ENCODE measurements at places on chromosomes 1 and 21. TPM values are rescaled to one million over a fixed set of nuclear protein-coding genes. Genes with fewer than 3 reads are reported as not detected.

GRCh38 chr1:82221721-82222120 is 421.0 kb downstream of the ADGRL2 start:
- no peak for DNase-seq

DNA sequence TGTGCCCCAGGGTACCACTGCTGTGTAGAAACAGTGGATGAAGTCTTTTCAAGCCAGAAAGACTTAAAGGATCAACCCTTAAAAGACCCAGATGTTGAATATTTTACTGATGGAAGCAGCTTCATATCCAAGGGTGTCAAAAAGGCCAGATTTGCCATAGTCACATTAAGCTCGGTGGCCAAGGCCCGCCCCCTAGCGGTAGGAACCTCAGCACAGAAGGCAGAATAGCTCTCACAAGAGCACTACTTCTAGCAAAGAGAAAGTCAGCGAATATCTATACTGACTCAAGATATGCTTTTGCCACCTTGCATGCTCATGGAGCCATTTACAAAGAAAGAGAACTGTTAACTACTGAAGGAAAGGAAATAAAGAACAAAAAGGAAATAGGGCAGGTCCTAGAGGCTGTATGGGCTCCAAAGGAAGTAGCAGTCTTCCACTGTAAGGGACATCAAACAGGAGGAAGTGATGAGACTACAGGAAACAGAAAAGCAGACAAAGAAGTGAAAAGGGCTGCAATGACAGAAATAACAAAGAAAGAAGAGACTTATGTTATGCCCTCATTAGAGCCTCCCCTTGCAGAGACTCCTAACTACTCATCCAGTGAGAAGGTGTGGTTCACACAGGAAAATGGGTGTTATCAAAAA is 90.5 kb downstream of the LIPI start:
- DNase-seq: no peak

GRCh38 chr1:115655306-115655663 is 13.5 kb downstream of the VANGL1 start:
- no peak for DNase-seq

GRCh38 chr1:173424782-173425407 is 52.2 kb upstream of the PRDX6 start:
- no peak for DNase-seq

- DNase-seq: no peak
Measured at GRCh38 chr21:38297194-38297631, 40.4 kb downstream of the KCNJ15 start.

DNA sequence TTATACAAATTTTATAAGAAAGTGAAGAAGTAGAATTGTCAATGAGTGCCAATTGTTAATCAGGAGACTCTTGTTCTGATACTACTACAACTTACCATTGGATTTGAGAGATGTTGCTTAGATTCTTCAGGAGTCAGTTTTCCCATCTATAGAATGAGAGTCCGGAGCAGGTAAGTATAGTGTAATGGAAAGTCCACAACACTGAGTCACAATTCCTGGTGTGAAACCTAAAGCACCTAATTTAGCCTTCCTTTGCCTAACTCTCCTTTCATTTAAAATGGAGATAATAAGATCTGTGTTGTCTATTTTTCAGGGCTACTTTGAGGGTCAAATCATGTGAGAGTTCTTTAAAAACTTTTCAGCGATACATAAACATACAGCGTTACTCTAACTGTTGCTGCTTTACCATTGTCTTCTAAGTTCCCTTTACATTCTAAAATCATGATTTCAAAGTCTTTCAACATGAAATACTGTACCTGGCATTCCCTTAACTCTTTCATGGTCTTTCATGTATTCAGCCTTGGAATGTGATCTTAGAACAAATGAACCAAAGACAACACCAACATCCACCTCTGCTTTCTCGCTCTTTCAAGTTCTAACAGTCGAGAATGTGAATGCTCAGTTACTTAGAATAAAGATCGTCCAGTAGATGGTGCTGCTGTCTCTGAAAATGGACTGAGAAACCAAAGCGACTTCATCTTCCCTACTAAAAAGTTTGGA is 90.9 kb downstream of the SLC30A10 start:
- DNase-seq: no peak

Gene GREM2
- total RNA-seq: 1.2 TPM

Gene ITLN2
- total RNA-seq: 2.0 TPM

Gene G0S2
- 187 TPM for total RNA-seq
